A549 treated with AZD2906 at 1 μM for 4 hours (cell line): ENCODE measurements at places on chromosomes 12 and 14. TPM values are rescaled to one million over a fixed set of nuclear protein-coding genes. Genes with fewer than 3 reads are reported as not detected.

CACNA1C gene
- total RNA-seq, result 0.02 to 0.06 TPM (median 0.03 TPM) in 4 of 5 replicates, not detected in the other

TRPV4 gene
- 0.07 to 0.11 TPM (median 0.08 TPM) in 5 replicates for total RNA-seq

BCL11B gene
- 0.23 to 0.34 TPM (median 0.26 TPM) in 5 replicates for total RNA-seq

ALG10 gene
- 4.8 to 7.0 TPM (median 5.9 TPM) in 5 replicates for total RNA-seq

ST8SIA1 gene
- total RNA-seq, result 0.06 to 0.07 TPM in 2 of 5 replicates, not detected in the others

PIK3C2G gene
- total RNA-seq, result not detected in 5 replicates

ASCL1 gene
- total RNA-seq, result not detected in 5 replicates

DYRK2 gene
- 7.6 to 11.9 TPM (median 11.2 TPM) in 5 replicates for total RNA-seq
